Stimulated activated memory B cell treated with anti-CD40 and anti-IgM and Interleukin-4, amounts not matched to agents 10 μg/mL and 1 μg/mL and 100 μg/mL, for 72 hours (primary cell): ENCODE measurements at places on chromosomes 3 and 15.

DNA sequence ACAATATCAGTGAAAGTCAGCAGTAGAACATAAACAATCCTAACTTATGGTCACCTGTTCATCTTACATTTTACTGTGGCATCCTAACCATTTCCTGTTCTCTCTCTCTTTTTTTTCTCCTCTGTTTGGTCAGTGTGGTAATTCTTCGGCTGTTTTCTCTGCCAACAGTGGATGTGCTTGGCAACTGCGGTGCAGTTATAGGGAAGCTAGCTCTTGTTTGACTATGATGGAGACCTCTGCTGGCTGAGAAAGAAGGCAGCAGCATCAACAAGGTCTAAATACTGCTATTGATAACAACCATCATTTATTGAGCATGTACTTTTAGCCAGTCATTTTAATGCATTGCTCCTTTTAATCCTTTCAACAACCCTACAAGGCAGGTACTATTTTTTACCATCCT lies 723 bp upstream of the DRD3 start:
- peak; percentile 61 for ATAC-seq

DNA sequence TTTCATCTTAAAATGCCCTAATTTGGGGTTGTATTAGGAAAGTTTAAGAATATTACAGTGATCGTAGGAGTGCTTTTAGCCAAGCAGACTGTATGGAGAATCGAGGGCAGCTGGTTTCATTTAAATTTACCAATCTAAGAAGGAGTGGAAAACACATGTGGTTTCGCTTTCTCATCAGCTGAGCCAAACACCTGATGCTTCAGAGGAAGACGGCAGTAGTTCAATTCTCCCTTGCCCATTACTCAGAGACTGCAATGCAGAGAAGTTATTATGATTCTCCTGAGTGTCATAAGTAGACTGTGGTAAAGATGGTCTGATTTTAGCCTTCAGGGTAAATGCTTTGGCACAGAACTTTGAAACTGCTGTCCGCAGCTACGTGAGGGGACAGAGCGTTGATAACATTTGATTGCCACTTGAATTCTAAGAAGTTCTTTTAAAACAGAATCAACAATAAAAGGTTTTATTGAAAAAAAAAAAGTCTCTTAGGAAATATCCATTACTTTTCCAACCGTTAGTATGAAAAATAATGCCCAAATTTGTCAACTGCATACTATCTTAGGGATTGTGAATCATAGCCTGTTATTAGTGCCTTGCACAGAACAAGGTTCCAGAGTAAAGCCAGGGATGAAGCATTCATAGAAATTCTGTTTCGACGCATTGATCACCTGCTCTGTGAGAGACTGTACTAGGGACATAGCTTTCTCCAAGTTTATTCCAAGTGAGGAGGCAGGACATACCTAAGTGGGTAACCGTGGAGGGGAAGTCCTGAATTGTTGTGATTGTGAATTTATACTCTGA lies 25.6 kb downstream of the LYSMD4 start:
- no peak for ATAC-seq

- no peak for ATAC-seq
Observed at GRCh38 chr3:15708882-15709677, 88.7 kb downstream of the ANKRD28 start.

DNA sequence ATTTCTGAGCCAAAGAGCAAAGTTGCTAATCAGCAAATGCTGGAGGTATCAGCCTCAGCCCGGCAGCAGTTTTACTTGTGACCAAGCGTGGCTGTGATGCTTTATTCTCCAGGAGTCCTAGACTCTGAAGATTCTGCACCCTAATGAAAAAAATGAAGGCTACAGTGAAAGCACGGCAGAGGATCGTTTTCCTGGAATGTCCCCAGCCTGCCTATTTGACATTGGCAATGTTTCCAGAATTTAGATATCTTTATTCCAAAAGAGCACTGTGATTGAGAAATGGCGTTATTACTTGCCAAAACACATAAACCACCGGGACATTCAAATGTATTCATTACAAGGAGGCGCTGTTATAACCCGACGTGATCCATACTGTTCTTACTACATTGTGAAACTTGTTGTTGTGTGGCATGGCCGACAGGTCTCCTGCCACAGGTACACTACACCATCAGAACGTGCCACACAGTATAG lies 263.8 kb downstream of the SLCO3A1 start:
- ATAC-seq: no peak

GRCh38 chr15:94840794-94841783 lies 609.7 kb downstream of the MCTP2 start:
- no peak for ATAC-seq

- no peak for ATAC-seq
Observed at GRCh38 chr3:119642746-119643473, 17.5 kb downstream of the POPDC2 start.

- ATAC-seq: no peak
Observed at GRCh38 chr3:45506084-45506483, 88.5 kb upstream of the LIMD1 start.

DNA sequence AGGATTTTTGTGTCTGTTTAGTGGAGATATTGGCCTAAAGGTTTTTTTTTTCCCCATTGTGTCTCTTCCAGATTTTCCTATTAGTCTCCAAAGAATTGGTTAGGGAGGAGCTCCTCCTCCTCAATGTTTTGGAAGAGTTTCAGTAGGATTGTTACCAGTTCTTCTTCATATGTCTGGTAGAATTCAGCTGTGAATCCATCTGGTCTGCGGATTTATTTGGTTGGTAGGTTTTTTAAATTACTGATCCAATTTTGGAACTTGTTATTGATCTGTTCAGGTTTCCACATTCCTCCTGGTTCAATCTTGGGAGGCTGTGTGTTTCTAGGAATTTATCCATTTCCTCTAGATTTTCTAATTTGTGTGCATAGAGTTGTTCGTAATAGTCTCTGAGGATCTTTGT lies 222.2 kb downstream of the CLSTN2 start:
- ATAC-seq: no peak

- ATAC-seq: no peak
Observed at GRCh38 chr15:80878867-80879250, 99.7 kb downstream of the CEMIP start.

- ATAC-seq: no peak
Observed at GRCh38 chr3:7546253-7546652, 685.3 kb downstream of the GRM7 start.

DNA sequence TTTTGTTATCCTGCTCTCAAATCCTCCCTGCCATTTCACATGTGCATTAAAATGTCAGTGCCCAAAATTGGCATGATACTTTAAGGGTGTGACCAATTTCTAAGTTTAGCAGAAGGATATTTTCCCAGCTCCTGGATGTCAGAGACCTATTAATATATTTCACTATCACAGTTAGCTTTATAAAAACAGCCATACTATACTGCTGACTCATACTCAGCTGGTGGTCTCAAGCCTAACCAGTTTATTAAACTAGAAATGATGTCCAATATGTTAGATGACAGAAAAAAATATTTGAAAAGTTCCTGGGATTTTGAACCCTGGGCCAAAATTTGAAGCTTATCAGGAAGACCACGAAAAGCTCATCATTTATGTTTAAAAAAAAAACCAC lies 60.9 kb upstream of the ZNF280D start:
- no peak for ATAC-seq

DNA sequence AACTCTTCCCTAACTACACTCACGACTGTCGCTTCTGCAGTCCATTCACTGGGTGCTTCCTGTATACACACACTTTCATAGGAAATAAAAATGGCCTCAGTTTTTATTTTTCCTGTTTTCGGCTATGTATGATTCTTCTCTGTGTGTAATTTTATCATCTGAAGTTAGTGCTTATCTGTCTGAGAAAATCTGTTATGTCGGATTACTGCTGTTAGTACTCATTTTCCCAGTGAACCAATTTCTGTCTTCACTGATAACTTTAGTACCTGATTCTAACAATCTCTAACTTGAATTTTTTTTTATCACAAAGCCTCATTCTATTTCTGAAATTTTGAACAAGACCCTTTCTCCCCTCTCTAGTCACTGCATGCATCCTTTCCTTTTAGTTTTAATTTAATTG lies 20.9 kb downstream of the RAB5A start:
- ATAC-seq: no peak

GRCh38 chr15:67685008-67685599 lies 140.2 kb upstream of the SKOR1 start:
- ATAC-seq: no peak

DNA sequence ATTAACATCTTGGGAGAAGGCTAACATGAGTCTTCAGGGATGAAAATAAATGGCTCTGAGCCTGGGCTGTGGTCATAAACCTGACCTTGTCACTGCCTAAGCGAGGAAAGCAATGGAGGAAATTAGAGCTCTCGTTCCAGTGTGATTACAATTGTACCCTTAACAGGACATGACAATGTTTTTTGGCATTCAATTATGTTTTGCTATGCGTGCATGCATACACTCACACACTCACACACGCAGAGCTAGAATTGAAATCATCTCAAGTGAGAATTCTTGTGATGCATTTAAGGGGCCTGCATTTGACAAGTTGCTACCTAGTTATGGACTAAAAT lies 24.1 kb downstream of the ZNF80 start:
- ATAC-seq: no peak

DNA sequence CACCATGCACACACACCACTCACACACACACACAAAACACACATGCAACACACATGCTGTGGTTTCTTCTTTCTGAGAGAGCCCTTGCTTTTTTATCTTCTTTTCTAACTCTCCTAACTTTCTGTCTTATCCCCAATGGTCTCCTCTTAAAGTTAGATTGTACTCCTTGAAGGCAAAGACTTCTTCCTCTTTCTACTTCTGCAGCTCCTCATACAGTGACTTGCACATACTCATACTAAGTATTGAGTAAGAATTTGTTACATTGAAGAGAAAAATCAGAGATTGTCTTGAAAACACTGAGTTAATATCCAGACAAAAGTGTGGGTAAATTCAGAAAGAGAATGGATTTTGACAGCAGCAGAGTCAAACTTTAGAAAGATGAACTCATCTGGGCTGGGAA lies 64.4 kb downstream of the GTPBP8 start:
- ATAC-seq: no peak

GRCh38 chr3:16179771-16180736 lies 5.6 kb downstream of the GALNT15 start:
- ATAC-seq: no peak

DNA sequence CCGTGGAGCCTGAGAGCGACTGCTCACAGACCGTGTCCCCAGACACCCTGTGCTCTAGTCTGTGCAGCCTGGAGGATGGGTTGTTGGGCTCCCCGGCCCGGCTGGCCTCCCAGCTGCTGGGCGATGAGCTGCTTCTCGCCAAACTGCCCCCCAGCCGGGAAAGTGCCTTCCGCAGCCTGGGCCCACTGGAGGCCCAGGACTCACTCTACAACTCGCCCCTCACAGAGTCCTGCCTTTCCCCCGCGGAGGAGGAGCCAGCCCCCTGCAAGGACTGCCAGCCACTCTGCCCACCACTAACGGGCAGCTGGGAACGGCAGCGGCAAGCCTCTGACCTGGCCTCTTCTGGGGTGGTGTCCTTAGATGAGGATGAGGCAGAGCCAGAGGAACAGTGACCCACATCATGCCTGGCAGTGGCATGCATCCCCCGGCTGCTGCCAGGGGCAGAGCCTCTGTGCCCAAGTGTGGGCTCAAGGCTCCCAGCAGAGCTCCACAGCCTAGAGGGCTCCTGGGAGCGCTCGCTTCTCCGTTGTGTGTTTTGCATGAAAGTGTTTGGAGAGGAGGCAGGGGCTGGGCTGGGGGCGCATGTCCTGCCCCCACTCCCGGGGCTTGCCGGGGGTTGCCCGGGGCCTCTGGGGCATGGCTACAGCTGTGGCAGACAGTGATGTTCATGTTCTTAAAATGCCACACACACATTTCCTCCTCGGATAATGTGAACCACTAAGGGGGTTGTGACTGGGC lies 7.3 kb downstream of the FAM131A start:
- no peak for ATAC-seq

- ATAC-seq: no peak
Observed at GRCh38 chr3:178551916-178552321, 15.7 kb downstream of the KCNMB2 start.

DNA sequence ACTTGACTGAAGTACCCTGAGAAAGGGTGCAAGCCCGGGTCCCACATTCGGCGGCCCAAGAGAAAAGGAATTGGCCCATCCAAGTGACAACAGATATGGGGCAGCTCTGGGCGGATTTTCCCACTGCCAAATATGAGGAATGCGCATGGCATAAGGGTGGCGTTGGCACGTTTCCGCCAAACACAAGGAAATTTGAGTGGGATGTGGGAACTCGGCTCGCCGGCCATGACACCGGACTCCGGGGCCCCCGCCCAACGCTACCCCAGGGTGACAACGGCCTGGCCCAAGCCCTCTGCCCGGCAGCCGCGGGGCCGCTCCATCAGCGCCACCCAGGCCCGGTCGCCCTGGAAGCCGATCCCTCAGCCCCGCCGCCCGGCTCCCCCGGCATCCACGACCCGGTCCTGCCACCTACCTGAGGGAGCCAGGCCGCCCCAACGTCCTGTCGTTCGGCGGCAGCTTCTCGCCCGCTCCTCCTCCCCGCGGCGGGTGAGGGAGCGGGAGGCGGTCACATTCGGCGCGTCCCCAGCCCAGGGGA lies 449 bp downstream of the RAF1 start:
- ATAC-seq: peak; percentile 78

GRCh38 chr3:123054109-123054778 lies 12.6 kb upstream of the PDIA5 start:
- no peak for ATAC-seq

DNA sequence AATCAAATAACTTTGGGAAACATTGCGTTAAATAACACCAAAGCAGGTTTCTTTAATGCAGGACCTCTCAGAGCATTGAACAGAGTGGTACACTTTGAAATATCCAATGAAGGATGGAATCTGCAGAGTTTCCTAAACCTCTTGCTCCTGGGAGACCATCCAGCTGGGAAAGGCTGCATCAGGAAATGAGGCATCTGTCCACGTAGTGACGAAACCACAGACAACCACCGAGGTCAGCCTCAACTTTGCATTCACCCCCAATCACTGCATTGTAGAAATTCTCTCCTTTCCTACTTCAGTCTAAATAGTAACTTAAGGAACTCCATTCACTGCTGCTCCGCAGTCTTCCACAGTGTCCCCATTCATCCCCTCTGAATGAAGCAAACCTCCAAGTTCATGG lies 41.5 kb upstream of the CDV3 start:
- no peak for ATAC-seq

- no peak for ATAC-seq
Observed at GRCh38 chr3:29138171-29138570, 142.7 kb upstream of the RBMS3 start.

GRCh38 chr3:32759342-32759741 lies 58.5 kb upstream of the TRIM71 start:
- no peak for ATAC-seq

DNA sequence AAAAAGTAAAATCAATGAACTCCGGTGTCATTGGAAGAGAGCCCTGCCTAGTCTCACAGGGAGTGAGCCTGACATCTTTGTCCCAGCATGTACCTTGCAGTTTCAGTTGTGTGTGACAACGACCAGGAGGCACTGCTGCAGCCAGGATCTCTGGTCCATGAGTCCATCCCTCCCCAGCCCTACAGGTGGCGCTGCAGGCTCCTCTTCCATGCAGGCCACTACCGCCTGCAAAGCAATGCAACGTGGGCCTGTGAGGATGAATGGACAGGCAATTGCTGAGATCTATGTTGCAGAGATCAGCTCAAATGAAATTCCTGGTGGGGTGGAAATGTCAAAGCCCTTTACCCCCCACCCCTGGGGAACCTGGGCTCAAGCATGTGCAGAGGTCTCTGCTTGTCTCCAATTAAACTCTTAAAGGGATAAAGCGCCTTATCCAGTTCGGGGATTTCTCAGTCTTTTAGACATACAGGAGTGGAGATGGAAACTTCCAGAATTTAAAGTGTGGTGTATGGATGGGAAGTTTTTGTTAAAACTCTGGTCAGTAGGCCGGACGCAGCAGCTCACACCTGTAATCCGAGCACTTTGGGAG lies 35.8 kb downstream of the TKT start:
- peak; percentile 72 for ATAC-seq

- no peak for ATAC-seq
Observed at GRCh38 chr3:166570102-166570501, 732.9 kb upstream of the BCHE start.
